ENCODE measurements at places on chromosomes 3 and 15.

DNA sequence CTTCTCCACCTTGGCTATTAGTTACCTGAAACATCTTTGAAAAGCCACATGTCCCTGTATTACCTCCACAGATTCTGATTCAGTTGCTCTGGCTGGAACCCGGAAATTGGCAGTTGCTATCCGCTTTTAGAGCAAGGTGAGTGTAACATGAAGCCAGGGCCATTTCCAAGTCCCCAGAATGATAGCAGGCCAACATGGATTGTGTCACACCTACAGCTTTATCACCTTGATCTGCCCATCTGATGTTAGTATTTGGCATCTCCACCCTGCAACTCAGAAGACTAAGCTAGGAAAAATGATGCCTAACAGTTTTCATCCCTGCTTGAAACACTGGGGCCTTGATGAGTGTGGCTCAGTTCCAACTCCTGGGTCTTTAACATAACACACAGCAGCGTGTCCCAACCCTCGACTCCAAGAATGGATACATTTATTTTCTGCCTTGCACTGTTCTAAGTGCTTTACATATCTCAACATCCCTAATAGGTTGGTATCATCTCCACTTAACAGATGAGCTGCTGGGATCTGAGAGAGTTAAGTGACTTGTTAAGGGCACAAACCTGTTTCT is 21.3 kb upstream of the NUDT16 start:
- DNase-seq: no peak

DNA sequence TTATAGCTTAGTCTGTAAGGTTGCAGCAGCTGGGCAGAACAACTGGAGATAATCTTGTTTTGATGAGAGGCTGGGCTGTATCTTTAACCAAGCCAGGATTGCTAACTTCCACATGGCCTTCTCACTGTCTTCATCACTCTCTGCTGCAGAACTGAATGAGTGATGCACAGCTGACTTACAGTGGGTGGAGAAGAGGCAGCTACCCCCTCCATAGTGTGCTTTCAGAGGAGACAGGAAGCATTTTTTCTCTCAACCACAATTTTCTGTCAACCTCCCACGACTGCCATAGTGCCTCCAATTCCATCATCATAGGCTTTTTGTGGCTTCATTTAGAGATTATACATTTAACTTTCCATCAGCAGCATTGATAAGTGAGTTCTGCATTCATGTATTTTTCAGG is 168.2 kb downstream of the CLSTN2 start:
- no peak for DNase-seq

DNA sequence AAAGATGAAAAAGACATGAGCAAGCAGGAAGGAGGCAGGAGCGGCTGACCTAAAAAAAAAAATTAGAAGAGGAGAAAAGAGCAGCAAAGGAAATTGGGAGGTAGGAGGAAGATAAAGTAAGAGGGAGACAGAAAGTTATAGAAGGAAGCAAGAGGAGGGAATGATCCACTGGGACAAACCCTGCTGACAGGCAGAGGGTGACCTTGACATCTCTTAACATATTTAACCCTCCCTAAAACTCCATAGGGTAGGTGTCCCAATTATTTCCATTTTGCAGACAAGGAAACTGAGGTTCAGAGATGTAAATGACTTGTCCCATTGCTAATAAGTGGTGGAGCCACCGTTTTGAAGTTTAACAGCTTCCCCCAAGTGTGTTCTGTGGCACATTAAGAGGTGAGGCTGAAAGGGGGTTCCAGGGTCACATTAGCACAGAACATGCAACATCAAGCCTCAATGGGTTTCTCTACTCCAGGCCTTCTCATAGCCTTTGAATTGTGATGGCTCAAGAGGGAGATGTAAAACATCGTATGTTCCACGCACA is 37.4 kb upstream of the PRICKLE2 start:
- no peak for DNase-seq

DNA sequence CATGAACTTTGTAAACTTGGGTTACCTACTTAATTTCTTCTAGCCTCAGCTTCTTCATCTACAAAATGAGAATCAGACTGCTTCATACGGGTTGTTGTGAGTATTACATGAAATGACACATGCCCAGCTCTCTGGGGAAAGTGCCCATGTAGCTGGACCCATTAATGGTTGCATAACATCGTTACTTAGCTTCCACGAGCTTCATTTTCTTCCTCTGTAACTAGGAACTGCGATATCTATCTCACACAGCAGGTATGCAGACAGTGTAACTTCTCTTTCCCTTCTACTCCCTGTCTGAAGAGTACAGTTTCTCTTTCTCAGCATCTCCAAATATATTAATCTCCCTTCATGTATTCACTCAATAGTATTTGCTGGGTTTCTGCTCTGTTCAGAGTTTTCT is 37.9 kb upstream of the DLG1 start:
- DNase-seq: no peak

- DNase-seq: no peak
Observed at GRCh38 chr3:68089572-68090011, 435.2 kb upstream of the SUCLG2 start.

DNA sequence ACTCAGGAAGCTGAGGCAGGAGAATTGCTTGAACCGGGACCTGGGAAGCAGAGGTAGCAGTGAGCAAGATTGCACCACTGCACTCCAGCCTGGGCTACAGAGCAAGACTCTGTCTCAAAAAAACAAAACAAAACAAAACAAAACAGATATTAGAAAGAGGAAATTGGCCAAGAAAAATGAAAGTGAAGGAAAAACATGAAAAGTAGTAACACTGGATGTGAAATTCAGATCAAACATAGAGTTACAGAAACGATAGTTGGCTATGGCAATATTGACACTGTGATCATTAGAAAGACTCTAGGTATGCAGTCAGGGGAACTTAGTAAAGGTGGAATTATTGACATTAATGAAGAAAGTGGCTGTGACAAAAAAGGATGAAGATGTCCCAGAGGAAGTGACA is 13.2 kb upstream of the TIPARP start:
- DNase-seq: no peak

- no peak for DNase-seq
Observed at GRCh38 chr3:188169830-188170455, 16.0 kb downstream of the LPP start.

DNA sequence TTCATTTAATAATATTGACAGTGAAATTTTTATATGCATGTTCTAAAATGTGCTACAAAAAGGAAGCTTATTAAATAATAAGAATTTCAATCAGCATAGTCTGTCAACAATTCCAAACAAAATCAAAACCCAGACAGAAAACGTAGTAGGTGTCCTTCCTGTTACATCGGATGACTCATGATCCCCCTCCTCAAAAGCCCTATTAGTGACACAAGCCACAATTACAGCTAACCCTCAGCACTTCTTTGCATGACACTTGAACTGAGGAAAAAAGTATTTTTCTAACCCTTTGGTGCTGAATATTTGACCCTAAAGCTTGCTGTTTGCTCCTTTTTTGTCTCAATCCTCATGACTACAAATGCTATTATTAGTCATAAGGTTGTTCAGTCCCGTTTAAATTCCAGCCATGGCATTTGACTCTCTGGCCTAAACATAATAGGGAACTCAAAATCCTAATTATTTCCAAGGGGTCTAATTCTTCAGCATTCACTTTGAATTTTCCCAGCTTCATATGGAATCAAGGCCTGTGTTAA is 78.1 kb downstream of the COL8A1 start:
- no peak for DNase-seq

- DNase-seq: no peak
Observed at GRCh38 chr3:161409069-161409468, 37.8 kb upstream of the SPTSSB start.

- DNase-seq: no peak
Observed at GRCh38 chr15:55319537-55320237, 665 bp downstream of the PIGB start.

GRCh38 chr3:104126463-104126862 is 1240.2 kb upstream of the ALCAM start:
- no peak for DNase-seq

DNA sequence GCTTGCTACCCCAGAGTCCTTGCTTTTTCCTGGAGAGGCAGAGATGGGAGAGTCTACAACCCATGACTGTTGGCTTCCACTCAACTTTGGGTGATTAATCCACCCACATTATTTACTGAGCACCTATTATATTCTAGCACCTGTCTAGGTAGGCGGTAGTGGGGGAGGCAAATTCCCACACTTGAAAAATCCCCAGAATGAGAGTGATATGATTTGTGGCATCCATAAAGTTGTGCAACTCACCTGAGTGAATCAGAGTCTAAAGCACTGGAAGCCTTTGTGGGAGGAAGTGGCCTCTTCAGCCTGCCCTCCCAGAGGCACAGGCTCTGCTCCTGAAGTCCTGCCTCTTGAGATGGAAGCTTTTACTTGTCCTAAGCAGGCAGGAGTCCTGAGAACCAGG is 40.4 kb upstream of the CTNNB1 start:
- DNase-seq: no peak

DNA sequence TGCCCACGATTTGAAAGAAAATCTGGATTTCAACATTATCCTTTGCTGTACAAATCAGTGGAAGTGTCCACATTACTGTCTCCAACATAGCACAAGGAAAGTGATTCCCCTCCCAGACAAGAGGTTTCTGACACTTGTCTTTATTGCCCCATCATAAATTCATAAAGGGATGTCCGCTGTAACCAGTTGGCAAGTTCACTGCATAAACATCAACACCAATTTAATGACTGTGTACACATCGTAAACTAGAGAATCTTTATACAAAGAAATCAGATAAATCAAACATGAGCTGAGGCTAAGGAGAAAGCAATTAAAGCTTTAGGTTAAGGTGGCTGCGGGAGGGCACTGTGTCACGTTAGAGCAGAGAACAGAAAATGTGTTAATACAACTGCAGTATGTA is 129.8 kb downstream of the MEIS2 start:
- no peak for DNase-seq

GRCh38 chr3:17261627-17262369 is 377.0 kb downstream of the PLCL2 start:
- no peak for DNase-seq

GRCh38 chr3:83235180-83235814 is 1473.9 kb upstream of the GBE1 start:
- DNase-seq: no peak

DNA sequence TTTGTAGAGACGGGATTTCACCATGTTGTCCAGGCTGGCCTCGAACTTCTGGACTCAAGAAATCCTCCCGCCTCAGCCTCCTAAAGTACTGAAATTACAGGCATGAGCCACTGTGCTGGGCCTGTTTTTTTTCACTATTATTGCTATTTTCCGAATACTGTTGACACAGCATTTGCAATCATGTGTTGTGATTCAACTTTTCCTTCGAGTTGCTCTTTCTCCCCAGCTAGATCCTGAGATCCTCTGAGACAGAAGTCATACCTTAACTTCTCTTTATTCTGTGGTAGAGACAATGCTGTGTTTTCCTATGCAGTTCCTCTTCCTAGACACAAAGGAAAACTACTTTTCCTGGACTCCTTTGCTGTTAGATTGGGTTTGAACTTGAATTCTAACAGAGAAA is 46.4 kb upstream of the USP3 start:
- DNase-seq: no peak

DNA sequence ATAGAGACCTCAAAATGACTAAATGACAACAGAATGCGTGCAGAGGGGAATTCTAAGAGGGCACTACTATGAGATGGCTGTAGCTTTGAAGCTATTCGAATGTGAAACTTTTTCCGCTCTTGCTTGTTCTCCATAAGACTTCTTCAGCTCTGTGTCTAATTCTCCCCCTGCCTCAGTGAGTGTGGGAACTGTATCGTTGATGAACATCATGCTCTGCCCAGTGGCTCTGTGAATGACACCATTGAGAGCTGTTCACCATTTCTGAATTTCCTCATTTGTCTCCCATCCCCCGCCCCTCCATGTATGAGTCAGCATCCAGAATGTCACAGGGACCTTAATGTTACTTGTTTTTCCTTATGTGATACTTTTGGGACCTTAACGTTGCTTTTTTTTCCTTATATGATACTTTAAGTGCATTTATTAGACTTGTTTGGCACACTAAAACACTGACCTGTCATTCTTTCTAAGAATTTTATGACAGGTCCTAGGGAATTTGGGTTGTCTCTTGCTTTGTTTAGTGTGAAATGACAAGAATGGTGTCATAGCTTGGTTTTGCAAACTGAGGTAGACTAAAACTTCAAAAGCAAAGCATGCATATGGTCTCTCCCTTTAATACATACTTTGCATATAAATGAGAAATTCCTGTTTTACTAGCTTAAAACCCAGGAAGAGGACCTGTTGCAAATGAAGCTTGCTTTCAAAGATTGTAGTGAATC is 99.6 kb downstream of the FNDC3B start:
- DNase-seq: no peak

DNA sequence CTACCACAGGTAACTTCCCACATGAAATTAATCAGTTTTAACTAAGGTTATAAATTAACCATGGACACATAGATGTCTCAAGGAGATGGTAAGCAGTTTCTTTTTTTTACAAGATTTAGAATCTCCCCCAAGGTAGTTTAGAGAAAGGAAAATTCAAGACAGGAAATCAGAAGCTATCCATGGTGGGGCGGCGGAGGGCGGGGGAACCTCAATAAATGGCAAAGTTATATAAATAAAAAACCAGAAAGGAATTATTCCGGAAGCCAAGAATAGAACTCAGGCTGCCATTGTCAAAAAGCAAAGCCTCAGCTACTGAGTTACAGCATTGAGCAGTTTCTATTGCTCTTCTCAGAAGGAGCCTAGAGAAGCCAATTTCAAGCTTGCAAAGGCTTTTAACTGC is 172.1 kb upstream of the SMAD3 start:
- DNase-seq: no peak

GRCh38 chr15:45157974-45158373 is 28.2 kb downstream of the DUOX1 start:
- no peak for DNase-seq

GRCh38 chr15:45664451-45664850 is 29.6 kb downstream of the SQOR start:
- no peak for DNase-seq

DNA sequence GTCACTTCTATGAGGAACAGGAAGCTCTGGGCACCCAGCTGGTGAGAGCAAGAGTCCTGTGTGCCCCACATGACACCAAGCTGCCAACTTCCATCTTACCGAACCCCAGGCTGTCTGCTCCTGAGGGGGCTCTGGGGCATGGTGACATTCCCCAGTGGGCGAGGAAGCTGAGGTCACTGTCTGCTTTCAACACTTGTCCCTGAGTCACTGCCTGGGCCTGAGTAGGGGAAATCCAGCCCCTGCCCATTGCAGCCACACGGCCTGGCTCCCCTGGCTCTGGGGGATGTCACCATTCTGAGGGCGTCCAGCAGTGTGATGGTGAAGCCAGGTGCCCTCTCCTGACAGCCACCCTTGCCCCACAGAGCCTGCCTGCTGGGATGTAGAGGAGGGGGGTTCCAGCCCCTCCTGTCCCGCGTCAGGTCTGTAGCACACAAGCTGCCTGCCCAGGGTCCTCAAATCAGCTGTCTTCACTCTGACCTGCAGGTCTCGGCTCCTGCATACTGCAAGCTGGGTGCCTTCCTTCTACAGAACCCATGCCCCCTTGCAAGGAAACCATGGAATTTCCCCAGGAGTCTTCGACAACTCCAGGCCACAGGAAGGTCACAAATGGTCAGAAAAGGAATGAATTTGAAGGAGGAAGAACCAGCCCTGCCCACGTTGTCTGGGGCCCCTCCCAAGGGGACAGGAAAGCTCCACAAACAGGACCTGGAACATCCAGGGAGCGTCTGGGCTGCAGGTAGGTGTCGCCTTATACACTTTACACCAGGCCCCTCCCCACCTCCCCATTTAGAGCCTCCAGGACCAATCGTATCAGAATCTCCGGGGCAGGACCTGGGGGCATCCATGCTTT is 69.9 kb upstream of the GATM start:
- no peak for DNase-seq

- no peak for DNase-seq
Observed at GRCh38 chr3:194602669-194603171, 30.5 kb downstream of the TMEM44 start.

- DNase-seq: no peak
Observed at GRCh38 chr3:31815006-31815405, 166.1 kb downstream of the OSBPL10 start.

All from stimulated activated CD4-positive, alpha-beta T cell treated with anti-CD3 and anti-CD28 coated beads, Interleukin-1b, Interleukin-23, amount 100 ng/mL, for 4 hours (primary cell).